Anterior cingulate cortex (tissue), 58 donors: ENCODE measurements at places on chromosomes 6 and 20.

GRCh38 chr6:98824902-98825599 lies 9.3 kb upstream of the POU3F2 start:
- no peak for DNase-seq

DNA sequence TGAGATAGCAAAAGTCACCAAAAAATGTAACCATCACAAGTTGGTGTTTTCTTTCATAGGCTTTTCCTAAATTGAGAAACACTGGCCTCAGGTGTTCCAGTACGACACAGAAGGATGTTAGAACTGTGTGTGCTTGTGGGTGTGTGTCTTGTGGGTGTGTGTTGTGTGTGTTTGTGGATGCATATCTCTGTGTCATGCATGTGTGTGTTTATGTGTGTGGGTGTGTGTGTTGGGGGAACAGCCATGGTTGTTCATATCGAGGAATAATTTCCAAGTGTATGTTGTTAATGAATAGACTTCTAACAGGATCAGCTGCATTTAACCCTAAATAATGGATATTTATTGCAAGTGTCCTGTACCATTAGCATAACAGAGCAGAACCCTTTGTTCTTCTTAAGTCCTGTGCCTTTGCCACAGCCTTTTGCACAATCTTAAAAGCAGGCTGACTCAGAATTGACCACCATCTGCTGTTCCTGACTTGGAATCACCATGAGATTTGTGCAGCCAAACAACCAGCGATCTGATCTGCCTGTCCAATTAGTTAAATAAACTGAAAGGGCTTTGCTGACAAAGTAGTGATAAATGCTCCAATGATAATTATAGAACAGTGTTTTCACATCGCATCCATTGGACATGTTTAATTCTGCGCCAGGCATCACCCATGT lies 7.6 kb downstream of the CD93 start:
- DNase-seq = no peak

DNA sequence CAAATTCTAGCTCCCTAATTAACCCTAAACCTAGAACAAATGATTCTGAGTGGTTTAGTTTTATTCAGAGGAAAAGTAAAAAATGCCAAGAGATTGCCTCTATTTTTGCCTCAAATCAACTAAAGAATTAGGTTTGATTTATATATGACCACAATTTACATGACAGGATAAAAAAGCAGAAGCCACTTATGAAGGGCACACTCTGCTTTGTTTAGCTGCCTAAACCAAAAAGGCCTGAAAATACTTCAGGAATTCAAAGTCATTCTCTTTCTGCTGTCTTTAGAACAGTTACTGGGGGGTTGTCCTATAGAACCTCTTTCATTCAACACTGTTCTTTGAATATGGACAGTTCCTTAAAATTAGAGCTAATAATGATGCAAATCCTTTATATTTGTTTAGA lies 5.3 kb downstream of the FBXO5 start:
- DNase-seq = no peak

DNA sequence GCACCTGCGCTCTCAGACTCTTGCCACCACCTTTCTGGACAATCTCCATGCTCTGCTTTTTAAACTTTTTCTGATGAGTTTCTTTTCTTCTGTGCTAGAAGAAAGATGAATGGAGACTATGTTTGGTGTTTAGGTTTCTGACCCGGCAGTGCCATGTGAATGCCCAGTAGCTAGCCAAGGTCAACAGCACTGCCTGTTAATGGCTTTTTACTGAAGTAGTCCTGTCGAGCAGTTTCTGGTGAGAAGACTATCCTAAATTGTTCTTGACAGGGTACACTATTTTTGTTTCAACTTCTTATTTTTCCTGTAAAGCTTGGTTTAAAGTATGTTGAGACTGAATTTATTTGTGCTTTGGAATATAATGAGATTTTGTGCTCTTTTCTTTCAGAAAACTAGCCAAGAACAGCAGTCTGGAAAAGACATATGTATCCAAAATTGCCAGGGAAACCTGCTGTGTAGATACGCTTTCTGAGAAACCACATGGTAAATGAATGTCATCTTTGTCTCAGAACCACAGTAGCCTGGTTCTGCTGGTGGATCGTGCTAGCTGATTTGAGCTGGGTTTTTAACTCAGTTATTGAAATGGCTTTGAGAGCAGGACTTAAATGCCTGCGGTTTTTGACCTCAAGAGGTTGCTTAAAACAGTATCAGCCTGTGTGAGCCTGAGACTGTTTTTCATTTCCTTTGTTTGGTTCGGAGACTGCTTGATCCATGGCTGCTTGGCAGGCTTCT lies 48.1 kb downstream of the KCNS1 start:
- DNase-seq = no peak

DNA sequence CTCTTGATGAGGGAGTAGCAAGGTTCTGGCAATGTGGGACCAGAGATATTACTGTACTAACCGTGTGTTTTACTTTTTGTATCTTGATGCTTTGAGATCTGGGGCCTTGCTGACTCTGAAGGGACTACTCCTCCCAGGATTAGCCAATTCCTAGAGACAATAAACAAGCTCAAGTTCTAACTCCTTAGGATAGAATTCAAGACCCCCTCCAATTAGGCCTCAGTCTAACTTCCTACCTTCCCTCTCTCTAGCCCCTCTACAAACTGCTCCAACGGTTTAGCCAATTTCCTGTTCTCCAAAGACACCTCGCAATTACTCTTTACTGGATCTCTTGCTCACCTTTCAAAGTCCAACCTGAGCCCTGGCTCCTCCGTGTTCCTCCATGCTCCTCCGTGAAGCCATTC lies 158.7 kb upstream of the JARID2 start:
- no peak for DNase-seq

DNA sequence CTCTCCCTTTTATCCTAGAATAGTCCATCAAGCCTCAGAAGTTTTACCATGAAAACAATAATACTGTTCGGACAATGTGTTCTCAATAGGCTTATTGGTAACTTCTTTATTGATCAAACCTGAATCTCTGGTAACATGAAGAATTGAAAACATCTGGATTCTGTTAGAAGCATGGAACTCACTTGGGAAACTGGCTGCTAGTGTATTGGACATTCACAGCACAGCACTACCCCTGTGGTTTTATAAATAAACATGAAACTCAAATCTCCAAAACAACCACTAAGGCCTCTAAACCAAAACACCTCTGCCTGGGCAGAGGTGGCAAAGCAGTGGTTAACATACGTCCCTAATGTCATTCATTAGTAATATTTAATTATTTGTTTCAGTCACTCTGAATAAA lies 157.6 kb upstream of the KCNQ5 start:
- no peak for DNase-seq

- no peak for DNase-seq
Measured at GRCh38 chr6:106666282-106667021, 37.1 kb downstream of the QRSL1 start.

DNA sequence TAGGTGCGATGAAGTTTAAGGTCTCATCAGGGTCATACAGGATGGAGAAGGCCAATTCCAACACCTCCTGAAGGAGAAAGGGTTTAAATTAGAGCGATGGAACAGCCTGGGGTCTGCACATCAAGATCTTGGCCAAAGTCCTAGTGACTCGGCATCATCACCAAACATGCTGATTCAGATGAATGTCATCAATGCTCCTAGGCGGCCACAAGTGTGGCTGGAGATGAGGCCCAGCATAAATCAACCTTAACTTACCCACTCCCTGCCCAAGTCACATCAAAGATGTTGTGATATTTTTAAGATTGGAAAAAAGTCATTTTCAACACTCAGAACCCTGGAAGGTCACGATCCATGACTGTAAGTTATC lies 37.5 kb downstream of the ELMO2 start:
- no peak for DNase-seq

- no peak for DNase-seq
Measured at GRCh38 chr6:168691774-168692173, 250.8 kb downstream of the SMOC2 start.
